Amygdala (tissue), 56 donors: ENCODE measurements at places on chromosomes 1 and 21.

- DNase-seq: no peak
These were observed 84.6 kb upstream of the B3GALT2 start for GRCh38 chr1:193270996-193271395.

DNA sequence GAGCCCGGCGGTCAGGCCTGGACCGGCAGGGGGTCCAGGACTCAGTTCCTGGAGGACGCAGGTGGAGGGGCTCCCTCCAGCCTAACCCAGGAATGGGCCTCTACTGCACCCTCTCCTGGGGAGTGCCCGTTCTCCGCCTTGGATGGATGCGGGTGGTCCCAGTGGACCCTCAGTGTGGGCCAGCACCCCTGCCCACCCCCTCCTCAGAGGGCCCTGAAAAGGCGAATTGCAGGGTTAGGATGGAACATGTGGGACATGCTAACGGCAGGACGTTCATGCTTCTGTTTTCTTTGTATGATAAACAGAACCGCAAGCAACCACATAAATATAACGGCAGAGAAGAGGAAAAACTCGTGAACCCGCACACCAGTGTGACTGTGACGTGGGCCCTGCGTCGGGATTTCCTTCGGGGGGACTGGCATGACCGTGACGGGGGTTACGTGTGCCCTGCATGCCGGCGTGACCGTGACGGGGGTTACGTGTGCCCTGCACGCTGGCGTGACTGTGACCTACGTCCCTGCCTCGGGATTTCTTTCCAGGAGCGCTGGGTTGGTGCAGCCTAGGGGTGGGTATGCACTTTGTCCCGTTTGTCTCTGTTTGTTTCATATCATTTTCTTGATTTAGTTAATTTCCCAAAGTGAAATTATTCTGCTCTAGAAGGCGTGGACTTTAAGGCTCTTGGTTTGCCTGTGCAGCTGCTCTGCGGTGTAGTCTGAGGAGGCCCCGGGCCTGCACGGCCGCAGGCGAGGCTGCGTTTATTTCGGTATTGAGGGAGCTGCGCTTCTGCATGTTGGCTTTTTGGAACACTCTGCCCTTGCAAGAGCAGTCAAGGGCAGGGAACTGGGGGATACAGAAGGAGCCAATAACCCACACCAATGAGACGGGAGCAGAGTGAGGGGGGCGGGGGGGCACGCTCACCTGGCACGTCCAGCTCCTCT, 3.1 kb downstream of the FTCD start:
- no peak for DNase-seq

- DNase-seq: no peak
These were observed 120.2 kb downstream of the EPHB2 start for GRCh38 chr1:22830757-22831340.

DNA sequence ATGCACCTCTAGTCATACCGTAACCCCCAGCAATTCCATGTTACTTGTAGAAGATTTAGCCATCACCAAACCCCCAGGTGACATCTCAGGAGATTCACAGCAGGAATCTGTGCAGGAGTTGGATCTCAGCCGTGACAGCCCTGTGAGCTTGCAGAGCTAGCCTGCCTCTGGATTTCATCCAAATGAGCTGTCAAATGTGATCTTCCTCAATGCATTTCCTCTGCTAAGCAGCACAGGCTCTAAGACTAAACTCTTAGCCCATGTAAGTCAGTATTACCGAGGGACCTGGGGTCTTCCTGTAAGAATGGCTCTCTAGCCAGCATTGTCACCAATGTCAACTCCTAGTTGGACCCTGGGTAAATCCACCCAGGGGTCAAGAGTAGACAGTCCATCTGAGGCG, 41.7 kb downstream of the UMODL1 start:
- no peak for DNase-seq

DNA sequence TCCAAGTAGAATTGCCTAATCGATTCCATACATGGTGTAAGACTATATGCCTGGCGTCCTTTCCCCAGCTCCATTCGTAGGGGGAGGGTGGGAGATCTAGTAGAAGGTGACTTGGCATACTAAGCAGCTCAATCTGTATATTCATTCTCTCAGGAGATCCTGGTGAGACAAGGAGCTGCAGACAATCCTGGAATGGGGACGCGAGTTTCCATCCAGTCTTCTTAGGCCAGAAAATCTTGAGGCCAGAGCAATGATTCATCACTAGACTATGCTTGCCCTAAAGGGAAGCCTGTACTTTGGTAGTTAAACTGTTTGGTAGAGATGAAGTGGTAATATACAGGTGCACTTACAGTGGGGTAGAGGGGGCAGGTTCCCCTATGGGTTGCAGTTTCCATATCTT, 468.7 kb downstream of the ADGRL2 start:
- DNase-seq: no peak

DNA sequence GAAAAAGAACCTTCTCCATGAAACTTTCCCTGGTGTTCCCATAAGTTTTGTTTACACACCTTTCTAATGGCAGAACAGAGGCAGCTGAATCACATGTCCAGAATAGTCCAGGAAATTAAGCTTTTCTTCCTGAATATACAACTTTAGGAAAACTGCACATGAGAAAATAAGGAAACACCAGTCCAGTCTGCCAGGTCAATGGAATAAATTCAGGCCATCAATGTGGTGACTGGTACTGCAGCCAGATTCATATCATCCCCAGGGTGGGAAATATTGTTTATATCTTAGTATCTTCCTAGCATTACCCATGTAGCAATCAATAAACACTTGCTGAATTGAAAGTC, 6.7 kb upstream of the FBXO28 start:
- DNase-seq: no peak

- DNase-seq: no peak
These were observed 176.4 kb downstream of the DHRS3 start for GRCh38 chr1:12441414-12442105.

GRCh38 chr1:19014765-19015164, 58.3 kb upstream of the IFFO2 start:
- no peak for DNase-seq

GRCh38 chr1:30104551-30104950, 618.8 kb downstream of the MATN1 start:
- no peak for DNase-seq

DNA sequence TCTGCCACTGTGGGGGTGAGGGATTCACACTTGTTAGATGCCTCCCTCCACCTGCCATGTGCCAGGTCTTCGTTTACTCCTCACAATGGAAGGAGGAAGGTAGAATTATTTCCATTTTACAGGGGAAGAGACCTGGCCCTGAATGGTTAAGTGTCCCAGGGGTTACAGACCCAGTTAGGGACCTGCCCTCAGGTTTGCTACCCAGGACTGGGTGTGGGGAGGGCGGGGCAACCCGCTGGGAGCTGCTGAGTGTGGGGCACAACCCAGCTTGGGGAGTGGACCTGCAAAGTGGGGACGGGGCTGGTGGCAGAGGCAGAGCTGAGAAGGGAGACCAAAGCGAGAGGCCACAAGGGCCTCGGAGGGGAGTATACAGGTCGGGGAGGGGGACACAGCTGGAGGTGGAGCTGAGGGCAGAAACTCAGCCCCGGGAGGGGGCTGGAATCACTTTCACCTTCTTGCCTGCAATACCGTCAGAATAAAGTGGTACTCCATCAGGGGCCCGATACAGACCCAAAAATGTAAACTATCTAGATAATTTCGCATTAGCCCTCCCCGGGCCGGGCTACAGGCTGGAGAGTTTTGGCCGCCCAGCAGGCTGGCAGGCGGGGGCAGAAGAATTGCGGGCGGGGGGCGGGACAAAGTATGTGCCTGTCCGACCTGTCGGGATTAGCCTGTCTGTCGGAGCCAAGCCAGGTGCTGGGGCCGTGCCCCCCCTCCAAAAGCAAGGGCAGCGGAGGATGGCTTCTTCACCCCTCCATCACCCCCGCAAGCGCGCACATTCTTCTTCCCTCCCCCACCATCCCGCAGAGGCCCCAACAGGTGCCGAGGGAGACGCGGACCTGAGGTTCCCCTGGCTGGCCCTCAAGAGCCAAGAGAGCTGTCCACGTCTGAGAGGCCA, 1.4 kb downstream of the RSPO1 start:
- DNase-seq: no peak

DNA sequence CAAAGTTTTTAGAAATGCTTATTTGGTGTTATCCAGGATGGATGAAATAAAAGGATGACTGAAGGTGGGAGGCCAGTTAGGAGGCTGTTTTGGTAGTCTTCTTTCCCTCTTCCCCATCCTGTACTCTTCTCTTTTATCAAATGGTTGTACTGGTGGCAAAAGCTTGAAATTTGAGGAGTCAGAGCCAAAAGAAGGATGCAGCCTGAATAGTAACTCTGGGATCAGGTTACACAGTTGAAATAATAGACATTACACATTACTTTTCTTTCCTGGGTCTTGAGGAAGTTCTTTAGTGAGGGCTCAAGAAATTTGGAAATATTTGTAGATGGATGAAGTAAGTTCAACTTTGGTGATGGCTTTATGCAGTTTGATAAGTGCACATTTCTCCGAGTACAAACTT, 108.6 kb downstream of the GPR52 start:
- no peak for DNase-seq

DNA sequence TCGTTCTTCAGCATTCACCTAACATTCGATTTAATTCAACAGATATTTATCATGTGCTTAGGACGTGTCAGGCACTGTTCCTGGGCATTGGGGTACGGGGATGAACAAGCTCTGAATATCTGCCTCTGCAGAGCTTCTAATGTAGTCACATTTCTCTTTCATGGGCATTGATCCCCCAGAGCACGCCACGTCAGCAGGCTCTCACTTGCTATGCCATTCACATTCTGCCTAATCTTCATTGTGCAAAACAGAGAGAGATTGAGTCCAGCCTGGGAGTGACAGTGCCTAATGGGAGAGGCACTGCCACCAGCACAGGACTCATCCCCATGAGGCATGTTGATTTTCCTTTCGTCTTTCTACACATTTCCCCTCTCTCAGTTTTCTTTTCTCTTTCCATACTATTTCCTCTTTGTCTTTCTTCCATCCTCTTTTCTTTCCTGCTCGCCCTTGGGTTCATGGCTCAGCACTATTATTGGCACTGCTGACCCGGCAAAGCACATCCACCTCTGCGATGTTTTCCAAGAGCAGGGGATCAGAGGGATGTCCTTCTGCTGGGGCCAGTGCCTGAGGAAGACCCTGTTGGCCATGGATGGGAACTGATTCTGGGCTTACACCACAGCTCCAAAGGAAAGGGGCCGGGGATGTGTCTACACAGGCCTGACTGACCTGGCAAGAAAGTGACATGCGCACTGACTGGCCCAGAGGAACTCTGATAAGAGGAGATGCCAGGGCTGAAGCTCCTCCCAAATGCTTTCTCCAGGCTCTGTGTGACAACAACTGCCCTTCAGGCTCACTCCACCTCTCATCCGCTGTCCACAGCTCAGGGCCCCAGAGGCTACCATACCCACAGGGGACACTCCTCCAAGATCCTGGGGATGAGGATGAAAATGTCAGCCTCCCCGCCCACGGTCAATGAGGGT, 195.9 kb downstream of the TOMM20 start:
- DNase-seq: no peak
